ENCODE measurements at places on chromosomes 2 and 18.

DNA sequence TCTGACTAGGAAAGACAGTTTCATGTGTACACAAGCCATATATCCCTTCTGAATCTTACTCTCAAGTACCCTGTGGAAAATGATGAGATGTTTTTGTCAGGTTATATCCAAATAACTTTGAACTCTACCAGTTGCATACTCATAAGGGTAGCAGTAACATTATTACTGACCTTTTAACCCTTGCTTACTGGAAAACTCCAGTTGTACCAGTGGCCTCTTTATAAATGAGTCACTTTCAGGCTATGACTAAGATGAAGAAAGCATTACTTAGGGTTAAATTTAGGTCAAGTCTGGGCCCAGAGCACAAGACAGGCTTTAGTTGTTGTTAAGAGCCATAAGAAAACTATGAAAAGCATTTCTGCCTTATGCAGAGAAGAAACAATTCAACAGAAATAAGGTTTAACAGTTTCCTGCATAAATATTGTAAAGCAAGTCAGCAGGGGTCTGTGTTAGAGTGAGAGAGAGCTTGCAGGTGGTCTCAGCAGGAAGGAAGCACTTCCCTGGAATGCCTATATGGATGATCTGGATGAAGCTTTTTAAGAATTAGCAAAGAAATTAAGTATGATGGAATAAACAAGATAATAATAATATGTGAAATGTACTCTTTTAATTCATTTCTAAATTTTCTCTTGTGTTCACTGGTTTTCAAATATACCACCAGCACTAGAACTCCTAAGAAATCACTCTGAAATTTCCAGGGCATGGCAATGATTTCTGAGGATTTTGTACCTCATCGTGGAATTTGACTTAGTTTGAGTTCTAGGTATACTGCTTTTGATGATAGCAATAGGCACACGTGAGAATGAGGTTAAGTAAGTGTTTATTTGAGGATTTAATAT lies 126.6 kb downstream of the UBE2E3 start:
- no peak for DNase-seq

GRCh38 chr2:1528273-1529064 lies 115.2 kb downstream of the TPO start:
- no peak for DNase-seq

DNA sequence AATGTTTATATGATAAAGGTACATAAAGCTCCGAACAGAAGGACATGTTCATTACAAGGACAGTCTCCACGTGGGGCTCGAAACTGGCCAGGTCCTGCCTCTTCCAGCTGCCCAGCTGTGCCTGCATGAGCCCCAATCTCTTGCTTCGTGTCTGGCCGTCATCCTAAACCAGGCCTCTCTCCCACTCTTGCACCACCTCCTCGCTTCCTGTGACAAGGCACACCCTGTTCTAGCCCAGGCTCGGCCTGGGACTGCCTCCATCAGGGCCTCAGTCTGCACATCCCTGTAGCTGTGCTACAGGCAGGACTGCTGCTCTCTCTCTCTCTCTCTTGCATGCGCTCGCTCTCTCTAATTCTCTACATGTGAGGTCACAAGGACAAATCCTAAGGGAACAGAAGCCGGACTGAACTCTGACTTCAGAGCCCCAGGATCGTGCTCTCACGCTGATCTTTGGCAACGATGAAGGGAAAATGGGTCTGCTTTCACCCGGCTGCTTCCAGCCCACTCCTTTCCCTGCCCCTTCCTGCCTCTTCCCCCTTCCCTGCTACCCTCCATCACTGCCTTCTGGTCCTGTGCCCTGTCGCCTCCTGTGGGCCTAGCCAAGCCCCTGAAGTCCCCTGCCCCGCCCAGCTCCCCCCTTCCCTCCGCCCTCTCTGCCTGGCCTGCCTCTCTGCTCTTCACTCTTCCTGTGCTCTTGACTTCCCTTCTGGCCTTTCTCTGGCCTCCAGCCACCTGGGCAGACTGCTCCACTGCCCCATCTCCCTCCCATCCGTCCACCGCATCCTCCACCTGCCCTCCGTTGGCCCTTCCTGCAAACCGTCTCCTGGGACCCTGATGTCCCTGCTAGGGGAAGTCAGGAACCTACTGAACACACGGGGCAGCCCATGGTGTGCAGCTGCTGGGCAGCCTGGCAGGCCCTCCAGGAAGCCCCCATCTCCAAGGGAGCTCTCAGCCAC lies 7.8 kb upstream of the GPR55 start:
- DNase-seq: no peak

GRCh38 chr18:35573531-35573930 lies 8.0 kb upstream of the GALNT1 start:
- no peak for DNase-seq

GRCh38 chr2:121831841-121832240 lies 76.4 kb downstream of the TSN start:
- no peak for DNase-seq

DNA sequence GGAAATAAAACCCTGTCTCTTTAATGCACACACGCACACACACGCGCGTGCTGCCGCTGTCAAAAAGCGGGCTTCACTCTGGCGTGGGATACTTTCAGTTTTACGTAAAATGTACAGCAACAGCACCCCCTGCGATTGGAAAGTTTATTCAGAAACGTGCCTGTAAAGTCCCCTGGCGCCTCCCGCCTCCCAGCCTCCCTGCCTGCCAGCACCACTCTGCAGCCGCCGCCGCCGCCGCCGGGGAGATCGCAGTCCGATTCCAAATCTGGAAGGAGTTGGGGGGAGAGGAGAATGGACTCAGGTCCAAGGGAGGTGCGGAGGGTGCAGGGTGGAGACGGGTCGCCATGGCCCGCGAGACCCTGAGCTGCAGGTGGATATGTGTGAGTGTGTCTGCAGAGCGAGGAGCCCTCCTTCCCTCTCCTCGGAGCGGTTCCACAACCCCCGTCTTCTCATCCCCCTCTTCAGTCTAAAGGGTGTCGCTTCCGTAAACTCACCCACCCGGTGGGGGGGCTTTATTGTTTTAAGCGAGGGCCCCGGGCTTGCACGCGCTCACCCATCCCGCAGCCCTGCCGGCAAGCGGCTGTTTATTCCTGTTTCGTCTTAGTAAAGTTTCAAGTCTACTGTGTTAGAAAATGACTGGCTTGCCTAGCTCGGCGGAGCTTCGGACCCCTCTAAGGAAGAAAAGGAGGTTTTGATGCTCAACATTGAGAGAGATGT lies 1.8 kb upstream of the BCL11A start:
- DNase-seq: peak; percentile 90

- no peak for DNase-seq
Observed at GRCh38 chr2:142030735-142031134, 100.1 kb downstream of the LRP1B start.

GRCh38 chr2:157218911-157219310 lies 38.6 kb upstream of the GALNT5 start:
- no peak for DNase-seq

DNA sequence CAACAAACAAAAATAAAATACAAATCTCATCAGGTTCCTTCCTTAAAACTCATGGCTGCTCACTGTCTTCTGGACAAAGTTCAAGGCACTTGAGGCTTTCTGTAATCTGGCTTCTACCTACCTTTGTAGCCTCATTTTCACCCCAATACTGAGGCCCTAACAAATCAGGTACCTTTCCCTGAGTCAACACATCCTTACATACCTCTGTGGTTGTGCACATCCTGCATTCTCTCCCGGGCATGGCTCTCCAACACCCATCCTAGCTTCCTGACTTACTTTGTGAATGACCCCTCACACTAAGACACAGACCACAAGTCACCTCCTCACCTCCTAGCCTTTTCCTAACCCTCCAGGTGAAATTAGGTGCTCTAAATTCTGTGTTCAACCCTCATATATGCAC lies 190.9 kb downstream of the PID1 start:
- DNase-seq: no peak

GRCh38 chr2:126882181-126882580 lies 16.5 kb upstream of the TEX51 start:
- DNase-seq: no peak

GRCh38 chr2:26330604-26331003 lies 15.3 kb upstream of the SELENOI start:
- DNase-seq: no peak

DNA sequence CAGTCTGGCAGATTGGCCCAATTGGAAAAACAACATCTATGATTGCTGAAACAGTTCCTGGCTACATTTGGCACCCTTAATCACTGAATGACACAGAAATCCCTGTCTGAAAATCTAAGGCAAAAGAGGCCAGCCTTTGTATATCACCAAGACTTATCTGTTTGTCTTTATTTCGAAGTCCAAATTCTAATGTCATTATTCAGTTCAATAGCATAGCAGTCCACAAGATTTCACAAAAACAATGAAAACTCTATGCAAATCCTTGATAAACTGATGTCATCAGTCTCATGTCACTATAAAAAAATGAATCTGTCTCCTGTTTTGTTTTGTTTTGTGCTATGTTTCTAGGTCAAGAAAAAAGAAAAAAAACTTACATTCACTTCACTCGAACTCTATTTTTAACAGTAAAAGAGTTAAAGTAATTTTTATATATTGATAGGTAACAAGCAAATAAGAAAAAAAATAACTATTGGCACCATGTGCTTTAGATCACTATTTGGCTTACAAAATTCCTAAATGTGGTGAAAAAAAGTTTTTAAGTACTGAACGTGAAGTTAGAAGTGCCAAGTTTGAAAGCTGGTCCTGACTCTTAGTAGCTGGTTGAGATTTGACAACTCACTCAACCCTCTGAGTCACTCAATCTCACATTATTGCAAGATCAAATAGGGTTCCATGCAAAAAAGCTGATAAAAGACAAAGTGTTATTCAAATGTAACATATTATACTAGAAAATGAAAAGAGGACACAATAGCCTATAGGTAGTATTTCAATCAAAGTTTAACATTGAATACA lies 359.3 kb downstream of the IRS1 start:
- no peak for DNase-seq

GRCh38 chr2:235011929-235012631 lies 60.3 kb downstream of the SH3BP4 start:
- no peak for DNase-seq

GRCh38 chr2:240956171-240956934 lies 42.1 kb upstream of the SNED1 start:
- no peak for DNase-seq

DNA sequence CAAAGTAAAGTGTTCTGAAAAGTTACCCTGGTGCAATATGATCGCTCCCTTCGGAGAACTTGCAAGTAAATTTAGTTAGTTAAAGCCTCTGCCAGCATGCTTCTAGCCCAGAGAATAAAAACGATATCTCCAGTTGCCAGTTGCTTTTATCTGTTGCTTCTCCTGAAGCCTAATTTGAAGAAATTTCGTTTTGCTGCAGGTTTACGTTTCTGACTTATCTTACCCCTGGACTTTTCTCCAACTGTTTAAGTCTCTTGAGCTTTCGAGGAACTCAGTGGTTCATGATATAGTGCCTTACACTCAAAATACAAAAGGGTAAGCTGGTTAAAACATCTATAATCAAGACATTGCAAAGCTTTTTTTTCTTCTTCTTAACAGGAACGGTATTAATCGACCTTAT lies 131.1 kb downstream of the FAM161A start:
- DNase-seq: no peak

GRCh38 chr2:117692001-117692763 lies 122.3 kb upstream of the DDX18 start:
- no peak for DNase-seq

DNA sequence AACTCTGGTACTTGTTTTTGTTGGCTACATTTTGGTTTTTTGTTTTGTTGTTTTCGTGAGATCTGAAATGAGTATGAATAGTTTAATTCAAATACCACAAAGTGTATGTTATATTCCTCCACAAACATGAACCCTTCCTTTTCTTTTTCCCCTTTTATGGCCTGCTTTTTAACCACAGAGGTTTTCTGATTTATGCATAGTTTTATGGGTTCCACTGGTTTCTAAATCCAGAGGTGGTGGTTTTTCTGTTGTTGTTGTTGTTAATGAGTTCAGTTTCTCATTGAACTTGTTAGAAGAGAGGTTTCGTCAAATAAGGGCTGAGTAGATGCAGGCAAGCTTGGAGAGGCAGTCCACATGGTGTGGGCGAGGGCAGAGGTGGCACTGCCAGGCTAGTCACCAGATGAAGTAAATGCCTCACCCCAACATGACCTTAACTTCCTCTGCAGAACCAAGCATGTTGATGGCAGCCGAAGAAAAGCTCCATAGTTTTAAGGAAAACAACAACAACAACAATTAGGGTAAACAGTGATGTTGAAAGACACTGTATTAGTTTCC lies 72.5 kb downstream of the RIF1 start:
- no peak for DNase-seq

GRCh38 chr2:2324565-2325101 lies 6.4 kb downstream of the MYT1L start:
- no peak for DNase-seq

DNA sequence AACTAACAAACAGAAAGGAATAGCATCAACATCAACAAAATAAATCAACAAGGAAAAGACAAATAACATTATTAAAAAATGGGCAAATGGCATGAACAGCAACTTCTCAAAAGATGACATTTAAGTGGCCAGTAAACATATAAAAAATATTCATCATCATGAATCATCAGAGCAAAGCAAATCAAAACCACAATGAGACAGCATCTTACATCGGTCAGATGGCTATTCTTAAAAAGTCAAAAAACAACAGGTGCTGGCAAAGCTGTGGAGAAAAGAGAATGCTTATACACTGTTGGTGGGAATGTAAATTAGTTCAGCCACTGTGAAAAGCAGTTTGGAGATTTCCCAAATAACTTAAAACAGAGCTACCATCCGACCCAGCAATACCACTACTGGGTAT lies 327.1 kb downstream of the CMPK2 start:
- DNase-seq: no peak

DNA sequence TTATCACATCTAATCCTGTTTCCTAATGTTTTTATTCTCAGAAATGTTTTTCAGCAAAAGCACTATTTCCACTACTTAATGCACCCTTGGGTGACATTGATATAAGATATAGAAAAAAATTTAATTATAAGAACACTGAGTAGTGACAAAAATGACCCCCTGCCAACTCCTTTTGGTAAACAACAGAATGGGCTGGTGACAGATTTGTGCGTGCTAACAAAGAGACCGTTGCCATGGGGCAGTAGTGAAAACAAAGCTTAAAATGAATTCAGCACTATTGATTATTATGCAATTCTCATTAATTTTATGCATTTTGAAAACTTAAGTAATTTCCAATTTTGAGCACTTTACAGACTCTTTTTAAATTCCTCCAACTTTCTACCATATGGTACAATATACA lies 33.1 kb downstream of the RDH14 start:
- DNase-seq: no peak

GRCh38 chr2:68653034-68653433 lies 9.7 kb downstream of the PROKR1 start:
- DNase-seq: no peak

- no peak for DNase-seq
Observed at GRCh38 chr2:70807102-70807827, 13.1 kb downstream of the CLEC4F start.

DNA sequence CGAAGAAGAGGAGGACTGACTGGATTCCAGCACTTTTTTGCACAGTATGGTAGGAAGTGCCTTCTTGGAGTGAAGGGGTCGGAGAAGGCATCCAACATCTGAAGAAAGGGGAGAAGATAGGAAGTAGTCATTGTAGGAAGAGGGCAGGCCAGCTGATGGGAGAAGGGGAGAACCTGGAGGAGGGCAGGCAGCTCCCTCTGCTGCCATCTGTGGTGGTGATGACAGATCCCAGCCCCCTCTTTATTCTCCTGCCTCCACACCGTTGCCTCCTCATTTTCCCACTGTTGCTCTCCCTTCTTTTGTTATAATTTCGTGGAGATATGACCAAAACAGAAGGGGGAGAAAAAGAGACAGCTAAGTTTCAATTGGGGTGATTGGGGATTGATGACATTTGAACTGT lies 2.9 kb upstream of the SCYGR2 start:
- no peak for DNase-seq
